ENCODE measurements at places on chromosomes 2 and 18. TPM values are rescaled to one million over a fixed set of nuclear protein-coding genes. Genes with fewer than 3 reads are reported as not detected.

Gene ZSWIM2
- total RNA-seq: 0.10 TPM

Gene RAD51AP2
- not detected for total RNA-seq

Gene LYPD6B
- total RNA-seq: 0.10 TPM

Gene TOGARAM2
- total RNA-seq: 0.10 TPM

Gene TUBA3E
- not detected for total RNA-seq

Gene PSTPIP2
- total RNA-seq: 5.3 TPM

Gene C2orf72
- not detected for total RNA-seq

Gene SERPINE2
- total RNA-seq: 2.0 TPM

Gene SLC9A2
- total RNA-seq: under 0.01 TPM

Gene MAP4K3
- total RNA-seq: 31.0 TPM

Gene PROKR1
- not detected for total RNA-seq

Gene ALPP
- total RNA-seq: not detected

All from vein endothelial cell (primary cell).